Cardiac muscle cell (in vitro differentiated cells and primary cell): ENCODE measurements at places on chromosomes 16 and 17.

DNA sequence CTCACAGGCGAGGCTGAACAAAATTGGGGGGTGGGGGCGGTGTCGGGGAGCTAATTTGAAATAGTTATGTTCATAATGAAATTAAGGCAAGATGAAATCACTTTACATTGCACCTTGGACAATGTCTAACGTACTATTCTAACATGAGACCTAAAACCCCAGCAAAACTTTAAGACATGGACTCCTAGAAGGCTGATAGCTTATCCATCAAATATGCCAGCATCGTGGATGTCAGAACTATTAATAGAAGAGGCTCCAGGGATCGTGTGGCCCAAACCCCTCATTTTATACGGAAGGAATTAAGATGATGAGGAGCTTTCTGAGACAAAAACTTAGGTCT is 279.6 kb downstream of the SOX9 start:
- H3K27ac ChIP-seq = no peak overlapping the region
- no peak overlapping the region for H3K4me3 ChIP-seq
- H3K4me1 ChIP-seq = no peaks in the 10 kb centered on the region
- DNase-seq = no peak
- H3K36me3 ChIP-seq = no peaks in the 10 kb centered on the region

DNA sequence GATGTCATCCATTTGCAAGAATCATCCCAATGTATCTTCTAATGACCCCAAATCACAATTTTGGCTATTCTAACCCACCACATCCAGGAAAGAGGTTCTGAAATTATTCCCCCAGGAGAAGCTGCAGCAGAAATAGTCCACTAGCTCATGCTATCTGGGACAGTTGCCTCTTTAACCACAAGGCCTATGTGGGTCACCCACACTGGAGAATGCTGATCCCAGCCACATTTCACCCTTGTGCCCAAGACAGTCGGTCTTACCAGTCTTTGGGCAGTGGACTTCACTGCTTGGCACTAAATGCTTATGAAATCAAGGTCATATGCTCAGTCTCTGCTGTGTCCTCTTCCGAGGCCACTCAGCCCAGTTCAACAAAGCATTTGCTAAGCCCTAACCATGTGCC is 27.0 kb downstream of the ABCC12 start:
- no peak overlapping the region for H3K4me3 ChIP-seq
- no peak for DNase-seq
- H3K27ac ChIP-seq = no peak overlapping the region
- no peaks in the 10 kb centered on the region for H3K4me1 ChIP-seq
- no peaks in the 10 kb centered on the region for H3K36me3 ChIP-seq

GRCh38 chr17:57918017-57918895 is 37.0 kb downstream of the CUEDC1 start:
- DNase-seq = no peak
- no peaks in the 10 kb centered on the region for H3K36me3 ChIP-seq
- peaks cover 24% of the 10 kb centered on the region for H3K4me1 ChIP-seq
- no peak overlapping the region for H3K4me3 ChIP-seq
- H3K27me3 ChIP-seq = no peaks in the 10 kb centered on the region
- no peak overlapping the region for H3K27ac ChIP-seq

DNA sequence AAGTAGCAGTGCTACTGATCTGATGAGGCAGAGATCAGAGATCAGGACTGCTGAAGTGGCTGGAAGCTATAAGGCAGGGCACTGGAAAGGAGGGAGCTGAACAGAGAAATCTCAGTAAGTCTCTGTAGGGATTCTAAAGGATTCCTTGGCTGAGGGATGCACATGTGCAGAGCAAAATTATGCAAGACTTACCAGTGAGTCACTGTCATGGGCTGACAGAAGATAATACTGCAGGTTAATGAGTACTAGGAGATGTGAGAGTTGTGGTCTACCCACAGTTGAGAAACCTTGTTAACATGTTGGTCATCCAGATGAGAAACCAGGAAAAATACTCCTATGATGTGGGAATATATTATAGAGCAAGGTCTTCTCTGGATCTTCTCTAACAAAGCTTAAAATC is 378.1 kb downstream of the HAPSTR1 start:
- no peak overlapping the region for H3K4me3 ChIP-seq
- H3K27ac ChIP-seq = no peak overlapping the region
- no peaks in the 10 kb centered on the region for H3K27me3 ChIP-seq
- H3K4me1 ChIP-seq = no peaks in the 10 kb centered on the region
- peak; percentile 0 for DNase-seq

DNA sequence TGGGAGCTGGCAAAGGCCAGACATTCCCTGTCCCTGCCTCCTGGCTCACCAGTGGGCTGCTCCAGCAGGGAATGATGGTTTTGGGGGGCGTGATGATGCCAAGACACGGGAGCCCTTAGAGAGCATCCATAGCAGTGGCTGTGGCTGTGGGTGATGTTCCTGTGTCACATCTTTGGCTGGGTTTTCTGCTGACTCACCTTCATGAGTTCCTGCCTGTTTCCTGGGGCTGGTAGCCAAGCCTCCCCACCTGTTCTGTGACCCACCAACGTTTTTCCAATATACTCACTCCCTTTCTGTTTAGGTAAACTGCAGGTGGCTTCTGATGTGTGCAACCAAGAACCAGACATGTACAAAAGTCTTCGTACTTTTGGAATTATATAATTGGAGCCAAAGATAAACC is 16.5 kb upstream of the NF1 start:
- no peaks in the 10 kb centered on the region for H3K36me3 ChIP-seq
- H3K4me1 ChIP-seq = peaks cover 3% of the 10 kb centered on the region
- no peak for DNase-seq
- no peaks in the 10 kb centered on the region for H3K27me3 ChIP-seq

DNA sequence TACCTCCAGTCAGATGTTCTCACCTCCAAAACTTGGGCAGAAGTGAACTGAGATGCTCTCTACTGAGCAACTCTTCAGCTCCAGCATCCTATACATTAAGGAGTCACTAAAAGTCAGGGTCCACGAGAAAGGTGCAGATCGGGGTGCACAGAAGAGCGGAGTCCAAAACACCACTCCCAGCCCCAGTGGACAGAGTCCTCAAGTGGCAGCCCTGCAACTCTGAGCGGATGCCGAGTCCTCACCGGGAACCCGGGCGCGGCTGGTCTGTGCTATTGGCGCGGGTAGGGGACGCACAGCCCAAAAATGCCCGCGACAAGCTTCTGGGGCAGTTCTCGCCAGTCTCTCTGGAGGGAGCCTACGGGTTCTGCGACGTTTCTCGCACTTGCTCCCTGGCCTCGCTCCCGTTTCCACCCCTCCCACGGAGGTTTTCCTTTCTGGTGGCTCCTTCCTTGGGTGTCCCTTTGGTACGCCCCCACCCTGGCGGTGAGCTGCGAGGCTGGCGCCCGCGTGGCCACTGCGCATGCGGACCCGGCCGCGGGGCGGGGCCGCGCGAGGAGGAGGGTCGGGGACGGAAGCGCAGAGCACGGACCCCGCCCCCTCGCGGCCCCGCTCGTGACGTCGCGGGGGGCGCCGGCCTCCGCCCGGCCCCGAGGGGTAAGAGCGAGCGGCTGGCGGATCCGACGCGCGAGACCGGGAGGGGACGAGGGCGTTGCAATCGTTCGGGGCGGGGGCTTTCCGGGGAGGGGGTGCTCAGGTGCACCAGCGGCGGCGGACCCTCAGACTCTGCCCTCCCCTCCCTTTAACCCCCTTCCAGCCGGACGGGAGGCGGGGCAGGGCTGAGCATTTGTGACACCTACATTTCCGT is at the start of gene TMEM219:
TMEM219 (plus strand) TSS at position 601 of the 865 bp plus-strand sequence. CDS start 1,065 bp downstream, outside the sequence.
- peak; percentile 93 for DNase-seq
- H3K4me1 ChIP-seq = peaks cover 4% of the 10 kb centered on the region
- no peaks in the 10 kb centered on the region for H3K27me3 ChIP-seq
- H3K36me3 ChIP-seq = no peaks in the 10 kb centered on the region
- H3K27ac ChIP-seq = peak within 1 kb of the TSS; percentile 60

GRCh38 chr17:46737326-46737725 is 81.2 kb downstream of the WNT3 start:
- H3K36me3 ChIP-seq = no peaks in the 10 kb centered on the region
- peaks cover 2% of the 10 kb centered on the region for H3K4me1 ChIP-seq
- no peaks in the 10 kb centered on the region for H3K27me3 ChIP-seq
- H3K27ac ChIP-seq = no peak overlapping the region
- H3K4me3 ChIP-seq = no peak overlapping the region

DNA sequence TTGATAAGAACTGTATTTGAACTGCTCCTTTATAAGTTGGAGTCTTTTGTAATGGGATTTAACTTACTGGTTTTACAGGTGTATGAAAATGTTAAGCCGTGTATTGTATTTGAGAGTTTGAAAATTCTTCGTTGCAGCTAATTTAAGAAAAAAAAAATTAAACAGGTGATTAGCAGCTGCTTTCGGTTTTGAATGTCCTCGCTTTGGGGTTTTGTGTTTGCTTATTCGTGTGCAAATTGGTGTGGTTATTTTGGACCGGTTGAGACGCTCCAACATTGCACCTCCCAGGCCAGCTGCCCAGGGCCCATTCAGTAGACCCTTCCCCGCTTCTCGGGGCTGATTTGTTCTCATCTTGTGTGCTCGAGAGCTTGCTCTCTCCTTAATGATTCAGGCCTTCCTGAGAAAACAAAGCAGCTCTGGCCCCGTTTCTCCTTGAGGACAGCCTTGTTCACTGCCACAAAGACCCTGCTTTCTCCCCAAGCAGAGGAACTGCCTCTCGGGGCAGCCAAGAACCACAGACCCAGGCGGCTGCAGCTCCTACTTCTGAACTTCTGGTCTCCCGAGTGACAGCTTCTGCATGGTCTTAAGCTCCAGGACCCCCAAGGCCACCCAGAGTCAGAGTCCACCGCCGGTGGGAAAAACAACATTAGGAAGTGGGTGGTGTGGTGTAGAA is 100.5 kb downstream of the MSI2 start:
- no peaks in the 10 kb centered on the region for H3K36me3 ChIP-seq
- peak overlapping the region; percentile 55 for H3K27ac ChIP-seq
- H3K27me3 ChIP-seq = no peaks in the 10 kb centered on the region
- no peak overlapping the region for H3K4me3 ChIP-seq
- DNase-seq = no peak

- H3K27me3 ChIP-seq = no peaks in the 10 kb centered on the region
- H3K4me3 ChIP-seq = no peak overlapping the region
- no peaks in the 10 kb centered on the region for H3K4me1 ChIP-seq
- no peaks in the 10 kb centered on the region for H3K36me3 ChIP-seq
Measured at GRCh38 chr16:16857012-16857411, 478.1 kb downstream of the NPIPA7 start.

DNA sequence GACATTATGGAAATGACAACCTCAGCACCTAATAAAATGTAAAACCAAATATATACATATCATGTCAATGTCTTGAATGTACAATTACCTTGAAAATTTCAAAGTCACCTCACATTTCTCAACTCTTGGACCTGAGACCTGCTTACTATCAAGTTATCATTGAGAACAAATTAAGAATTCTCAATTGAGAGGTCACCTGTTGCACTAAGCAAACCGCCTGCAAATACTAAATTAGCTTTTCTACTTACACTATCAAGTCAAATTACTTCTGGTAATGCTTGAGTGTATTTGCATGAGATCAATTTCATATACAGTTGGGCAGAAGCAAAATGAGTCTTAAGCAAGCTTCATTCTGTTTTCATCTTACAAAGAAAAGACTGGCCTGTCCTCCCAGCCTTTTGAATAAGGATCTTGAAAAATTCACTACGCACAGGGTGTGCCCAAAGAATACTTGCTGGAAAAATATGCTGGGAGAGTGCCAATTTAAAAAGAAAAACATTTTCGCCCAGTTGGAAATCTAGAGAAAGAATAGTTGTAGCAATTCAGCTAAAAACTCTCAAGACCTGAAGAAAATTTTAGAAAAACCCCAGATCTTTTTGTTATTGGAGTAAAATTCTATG is 35.7 kb downstream of the KANSL1 start:
- H3K4me1 ChIP-seq = peaks cover 58% of the 10 kb centered on the region
- peak overlapping the region; percentile 75 for H3K27ac ChIP-seq
- no peaks in the 10 kb centered on the region for H3K36me3 ChIP-seq
- H3K27me3 ChIP-seq = no peaks in the 10 kb centered on the region
- H3K4me3 ChIP-seq = no peak overlapping the region
- no peak for DNase-seq

DNA sequence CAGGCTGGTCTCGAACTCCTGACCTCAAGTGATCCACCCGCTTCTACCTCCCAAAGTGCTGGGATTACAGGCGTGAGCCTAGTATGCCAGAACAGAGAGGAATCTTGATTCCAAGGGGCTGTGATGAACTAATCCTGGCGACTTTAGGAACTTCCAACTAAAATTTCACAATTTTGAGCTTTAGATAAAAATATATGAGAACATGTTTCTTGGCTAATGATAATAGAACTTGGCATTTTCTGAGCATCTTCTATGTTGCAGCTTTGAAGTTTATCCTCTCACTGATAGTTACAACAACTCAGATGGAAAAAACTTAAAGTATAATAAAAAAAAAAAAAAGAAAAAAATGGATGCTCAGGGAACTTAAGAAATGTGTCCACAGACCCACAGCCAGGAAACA is 69.8 kb upstream of the WSCD1 start:
- no peaks in the 10 kb centered on the region for H3K4me1 ChIP-seq
- no peaks in the 10 kb centered on the region for H3K36me3 ChIP-seq
- no peak overlapping the region for H3K27ac ChIP-seq
- H3K4me3 ChIP-seq = no peak overlapping the region

- H3K27me3 ChIP-seq = no peaks in the 10 kb centered on the region
- DNase-seq = peak; percentile 8
- no peak overlapping the region for H3K4me3 ChIP-seq
- H3K4me1 ChIP-seq = peaks cover 58% of the 10 kb centered on the region
- H3K27ac ChIP-seq = peak overlapping the region; percentile 87
Measured at GRCh38 chr16:69833357-69834282, 71.5 kb downstream of the WWP2 start.

- DNase-seq = peak; percentile 76
- H3K4me3 ChIP-seq = peak within 1 kb of the TSS; percentile 86
- H3K4me1 ChIP-seq = peaks cover 7% of the 10 kb centered on the region
Measured at GRCh38 chr16:27313422-27314160, at the start of gene IL4R. Gene IL4R, plus strand, starts transcription at chr16:27313974. Its CDS starts 26,230 bp downstream, at chr16:27340204.

- no peak overlapping the region for H3K27ac ChIP-seq
- peaks cover 10% of the 10 kb centered on the region for H3K27me3 ChIP-seq
- H3K4me1 ChIP-seq = peaks cover 4% of the 10 kb centered on the region
- DNase-seq = no peak
- H3K4me3 ChIP-seq = no peak overlapping the region
Measured at GRCh38 chr16:88951501-88951900, 25.5 kb downstream of the CBFA2T3 start.

- H3K4me3 ChIP-seq = no peak overlapping the region
- H3K36me3 ChIP-seq = peaks cover 13% of the 10 kb centered on the region
- no peak for DNase-seq
- H3K4me1 ChIP-seq = no peaks in the 10 kb centered on the region
- peaks cover 31% of the 10 kb centered on the region for H3K27me3 ChIP-seq
Measured at GRCh38 chr17:81002013-81002384, 10.4 kb downstream of the CHMP6 start.
